ENCODE measurements at places on chromosomes 5 and 9.

DNA sequence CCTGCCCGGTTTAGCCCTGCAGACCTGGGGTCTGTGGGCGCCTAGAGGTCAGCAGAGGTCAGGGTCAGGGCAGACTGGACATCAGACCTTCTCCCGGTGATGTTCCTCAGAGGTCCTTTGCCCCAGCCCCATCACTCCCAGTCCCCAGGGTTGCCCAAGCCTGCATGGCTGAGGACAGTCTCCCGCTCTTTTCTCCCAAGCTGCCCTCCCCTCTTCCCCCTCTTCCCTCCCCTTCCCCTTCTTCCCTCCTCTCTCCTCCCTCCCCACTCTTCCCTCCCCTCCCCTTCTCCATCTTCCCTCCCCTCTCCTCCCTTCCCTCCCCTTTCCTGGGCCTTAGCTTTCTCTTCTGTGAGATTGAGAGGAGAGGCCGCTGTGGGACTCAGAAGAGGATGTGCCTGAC, 10.4 kb downstream of the LHX3 start:
- no peak for DNase-seq

- DNase-seq, result no peak
These were observed 332.8 kb upstream of the PTGER4 start for GRCh38 chr5:40346901-40347300.

GRCh38 chr5:160020266-160020770, 11.4 kb downstream of the TTC1 start:
- no peak for DNase-seq

GRCh38 chr9:87465816-87466215, 31.9 kb upstream of the DAPK1 start:
- no peak for DNase-seq

DNA sequence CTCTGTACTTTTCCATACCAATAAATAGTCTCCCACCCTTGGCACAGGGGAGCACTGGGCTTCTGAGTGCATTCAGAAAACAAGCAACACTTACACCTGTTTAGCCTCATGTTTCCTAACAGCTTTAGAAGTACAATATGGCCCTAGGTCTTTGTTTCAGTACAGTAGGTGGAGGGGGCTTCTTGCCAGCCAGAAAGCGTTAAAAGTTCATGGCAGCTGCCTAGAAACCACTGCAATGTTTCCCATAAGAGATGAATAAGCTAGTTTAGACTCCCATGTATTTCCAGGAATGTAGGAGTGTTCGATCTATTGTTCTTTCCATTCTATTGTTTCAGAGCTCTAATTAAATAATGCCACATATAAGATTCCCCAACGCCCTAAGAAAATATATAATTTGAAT, 444.8 kb downstream of the ARHGEF28 start:
- DNase-seq, result no peak

GRCh38 chr9:22279636-22280035, 167.0 kb upstream of the DMRTA1 start:
- no peak for DNase-seq

DNA sequence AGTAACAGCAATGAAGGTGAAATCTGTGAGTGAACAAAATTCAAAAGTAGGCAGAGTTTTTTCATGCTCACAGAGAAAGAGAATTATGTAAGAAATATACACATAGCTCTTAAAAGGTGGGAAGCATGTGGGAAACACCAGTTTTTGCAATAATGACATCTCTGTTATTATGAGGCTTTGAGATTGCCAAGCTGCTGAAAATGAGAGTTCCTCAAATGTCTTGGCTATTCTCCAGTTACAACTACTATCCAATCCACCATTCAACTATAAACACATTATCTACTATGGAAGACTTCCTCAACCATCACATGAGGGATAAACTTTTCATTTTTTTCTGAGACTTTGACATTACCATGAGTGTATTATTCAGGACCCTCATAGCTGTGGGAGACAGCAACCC, 420.8 kb upstream of the ACTBL2 start:
- no peak for DNase-seq

GRCh38 chr5:95606419-95606818, 13.5 kb upstream of the GPR150 start:
- no peak for DNase-seq

GRCh38 chr5:131589510-131590348, 45.3 kb downstream of the RAPGEF6 start:
- peak; percentile 73 for DNase-seq

GRCh38 chr9:19231126-19231903, 822 bp downstream of the DENND4C start:
- peak; percentile 50 for DNase-seq

DNA sequence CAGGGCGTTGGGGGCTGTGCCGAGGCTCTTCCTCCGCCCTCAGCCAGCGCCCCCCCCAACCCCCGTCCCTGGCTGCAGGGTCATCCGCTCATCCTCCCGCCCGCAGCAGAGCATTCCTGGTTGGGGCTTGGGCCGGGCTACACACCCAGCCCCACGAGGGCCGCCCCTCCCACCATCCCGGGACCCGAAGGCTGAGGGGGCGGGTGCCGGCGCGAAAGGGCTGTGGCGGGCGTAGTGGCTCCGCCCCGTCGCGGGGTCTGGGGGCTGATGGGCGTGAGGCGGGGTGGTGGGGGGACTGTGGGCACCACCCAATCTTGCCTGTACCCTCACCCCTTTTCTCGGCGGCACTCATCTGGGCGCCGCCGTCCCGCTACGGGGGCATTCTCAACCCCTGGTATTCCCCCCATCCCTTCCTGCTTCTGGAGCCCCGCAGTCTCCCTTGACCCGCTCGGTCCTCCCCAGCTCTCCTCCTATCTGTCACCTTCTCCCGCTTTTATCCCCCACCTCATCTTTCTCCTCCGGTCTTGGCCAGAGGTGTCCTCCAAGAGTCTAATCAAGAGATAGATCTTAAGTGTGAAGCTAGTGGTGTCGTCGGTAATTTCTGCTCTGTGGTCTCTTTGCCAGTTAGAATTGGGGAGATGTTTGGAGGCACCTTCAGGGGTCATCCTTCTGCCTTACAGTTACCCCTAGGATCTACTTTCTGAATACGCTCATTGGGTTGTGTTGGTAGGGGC, 1.6 kb downstream of the FER start:
- peak; percentile 52 for DNase-seq

DNA sequence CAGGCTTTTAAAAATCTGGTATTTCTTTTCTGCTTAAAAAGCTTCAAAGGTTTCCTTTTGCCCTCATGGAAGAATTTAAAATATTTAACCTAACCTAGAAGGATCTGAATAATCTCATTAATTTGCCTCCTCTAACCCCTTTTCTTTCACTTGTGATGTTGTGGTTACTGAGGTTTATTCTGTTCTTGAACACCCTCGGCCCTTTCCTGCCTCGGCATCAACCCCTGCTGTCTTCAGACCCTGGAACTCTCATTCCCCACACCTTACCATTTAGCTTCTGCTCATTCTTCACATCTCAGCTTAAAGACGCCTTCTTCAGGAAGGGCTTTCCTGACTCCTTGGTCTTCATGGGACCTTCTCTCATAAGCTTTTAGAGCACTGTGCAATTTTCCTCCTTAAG, 131.4 kb upstream of the MAN2A1 start:
- DNase-seq, result no peak

GRCh38 chr9:124723352-124723751, 47.8 kb downstream of the NR6A1 start:
- DNase-seq, result no peak

GRCh38 chr5:16639206-16639605, 22.4 kb upstream of the RETREG1 start:
- DNase-seq, result no peak

- DNase-seq, result peak; percentile 56
These were observed 4.7 kb upstream of the ISCA1 start for GRCh38 chr9:86287013-86287412.

GRCh38 chr5:24477958-24478357, 166.8 kb downstream of the CDH10 start:
- no peak for DNase-seq

DNA sequence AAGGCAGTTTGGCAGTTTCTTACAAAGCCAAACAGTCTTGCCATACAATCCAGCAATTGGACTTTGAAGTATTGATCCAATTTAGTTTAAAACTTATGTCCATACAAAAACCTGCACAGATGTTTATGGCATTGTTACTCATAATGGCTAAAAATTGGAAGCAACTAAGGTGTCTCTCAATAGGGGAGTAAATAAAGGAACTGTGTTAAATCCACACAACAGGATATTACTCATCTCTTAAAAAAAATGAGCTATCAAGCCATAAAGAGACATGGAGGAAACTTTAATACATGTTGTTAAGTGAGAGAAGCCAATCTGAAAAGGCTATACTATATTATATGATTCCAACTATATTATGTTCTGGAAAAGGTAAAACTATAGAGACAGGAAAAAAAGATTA, 313.6 kb upstream of the CD180 start:
- DNase-seq, result no peak

DNA sequence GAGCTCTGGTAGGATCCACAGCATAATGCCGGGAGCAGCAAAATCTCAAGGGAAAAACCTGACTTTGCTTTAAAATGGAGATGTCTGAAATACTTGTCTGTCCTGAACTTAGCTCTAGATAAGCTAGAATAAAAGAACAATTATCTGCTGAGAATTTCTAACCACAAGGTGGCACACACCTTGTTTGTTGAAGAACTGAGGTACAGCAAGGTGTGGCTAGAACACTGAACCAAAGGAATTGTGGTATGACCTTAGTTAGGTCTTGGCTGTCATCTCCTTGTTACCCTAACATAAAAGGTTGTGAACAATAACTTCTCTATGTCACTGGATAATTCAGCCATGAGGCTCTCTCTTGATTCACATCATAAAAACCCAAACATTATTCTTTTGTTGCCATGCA, 72.3 kb upstream of the ANXA1 start:
- DNase-seq, result no peak

DNA sequence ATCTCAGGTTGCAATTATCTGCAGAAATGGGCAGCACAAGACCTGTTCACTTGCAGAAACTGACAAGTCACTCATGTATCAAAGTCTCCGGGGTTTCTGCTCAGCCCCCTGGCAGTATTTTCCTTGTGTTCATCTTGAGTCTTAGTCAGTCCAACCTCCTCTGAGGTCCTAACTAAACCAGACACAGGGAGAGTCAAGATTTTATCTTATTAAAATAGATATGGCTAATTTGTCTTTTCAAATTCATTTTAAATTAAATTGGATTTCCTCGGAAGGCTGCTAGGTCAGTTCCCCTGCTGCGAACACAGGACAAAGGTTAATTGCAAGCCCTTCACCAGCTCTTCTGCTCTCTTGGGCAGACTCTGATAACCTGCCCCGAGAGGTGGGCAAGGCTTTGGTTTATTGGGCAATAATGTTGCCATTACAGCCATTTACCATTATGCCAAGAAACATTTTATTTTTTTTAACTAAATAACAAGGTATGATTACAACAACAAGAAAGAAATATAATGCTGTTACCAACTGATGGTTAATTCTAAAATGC, 103.5 kb downstream of the MAPKAP1 start:
- DNase-seq, result no peak

GRCh38 chr5:17304282-17304681, 86.9 kb downstream of the BASP1 start:
- no peak for DNase-seq

- DNase-seq, result no peak
These were observed 33.4 kb downstream of the DDX4 start for GRCh38 chr5:55771175-55771655.

DNA sequence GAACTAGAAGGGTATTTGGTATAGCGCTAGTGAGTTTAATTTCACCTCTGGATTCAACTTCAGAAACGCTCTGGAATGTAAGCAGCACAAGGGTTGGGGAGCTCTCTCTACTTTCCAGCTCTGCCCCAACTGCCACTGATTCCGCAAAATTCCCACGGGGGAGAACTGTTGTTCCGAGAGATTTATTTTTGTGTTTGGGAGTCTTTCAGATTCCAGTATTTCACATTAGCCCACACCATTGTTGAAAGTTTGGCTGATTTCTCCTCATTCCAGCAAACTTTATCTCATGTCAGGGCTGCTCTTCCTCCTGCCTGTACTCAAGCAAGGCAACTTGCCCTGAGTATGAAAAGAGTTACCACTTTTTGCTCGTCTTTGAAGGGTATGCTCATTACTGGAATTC, 198.5 kb upstream of the EGFLAM start:
- DNase-seq, result no peak

DNA sequence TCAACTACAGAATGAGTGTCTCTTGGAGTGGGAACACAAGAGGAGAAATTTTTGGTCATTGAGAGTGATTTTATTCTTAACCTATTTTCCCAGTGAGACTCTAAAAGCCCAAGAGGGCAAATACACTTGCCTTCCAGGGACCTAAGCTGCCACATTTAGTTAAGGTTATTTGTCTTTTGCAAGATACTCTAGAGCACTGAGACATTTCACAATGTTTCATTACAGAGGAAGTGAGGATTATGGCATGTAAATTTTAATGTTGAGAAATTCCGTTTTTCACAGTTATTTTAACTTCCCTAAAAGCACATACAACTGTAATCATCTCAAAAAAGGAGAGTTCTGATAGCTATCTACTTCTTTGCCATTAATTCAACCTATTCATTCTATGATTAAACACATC, 38.7 kb upstream of the RAB3C start:
- no peak for DNase-seq

- DNase-seq, result peak; percentile 80
These were observed 30.4 kb downstream of the JADE2 start for GRCh38 chr5:134555890-134556311.

DNA sequence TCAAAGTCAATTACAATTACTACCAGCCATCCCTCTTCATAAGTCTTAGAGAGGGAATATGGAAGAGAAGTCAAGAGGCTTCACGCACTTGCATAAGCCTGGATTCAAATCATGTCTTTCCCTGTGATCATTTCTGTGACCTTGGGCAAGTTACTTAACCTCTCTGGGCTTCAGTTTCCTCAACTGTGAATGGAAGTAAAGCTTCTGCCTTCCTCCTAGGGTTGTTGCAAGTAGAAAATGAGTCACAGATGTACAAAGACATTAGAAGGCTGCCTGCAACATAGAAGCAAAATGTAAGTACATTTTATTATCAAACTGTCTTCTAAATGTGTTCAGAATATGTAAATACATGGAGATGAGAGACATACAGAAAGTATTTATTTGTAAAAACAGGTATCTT, 42.3 kb upstream of the SEMA6A start:
- DNase-seq, result no peak

DNA sequence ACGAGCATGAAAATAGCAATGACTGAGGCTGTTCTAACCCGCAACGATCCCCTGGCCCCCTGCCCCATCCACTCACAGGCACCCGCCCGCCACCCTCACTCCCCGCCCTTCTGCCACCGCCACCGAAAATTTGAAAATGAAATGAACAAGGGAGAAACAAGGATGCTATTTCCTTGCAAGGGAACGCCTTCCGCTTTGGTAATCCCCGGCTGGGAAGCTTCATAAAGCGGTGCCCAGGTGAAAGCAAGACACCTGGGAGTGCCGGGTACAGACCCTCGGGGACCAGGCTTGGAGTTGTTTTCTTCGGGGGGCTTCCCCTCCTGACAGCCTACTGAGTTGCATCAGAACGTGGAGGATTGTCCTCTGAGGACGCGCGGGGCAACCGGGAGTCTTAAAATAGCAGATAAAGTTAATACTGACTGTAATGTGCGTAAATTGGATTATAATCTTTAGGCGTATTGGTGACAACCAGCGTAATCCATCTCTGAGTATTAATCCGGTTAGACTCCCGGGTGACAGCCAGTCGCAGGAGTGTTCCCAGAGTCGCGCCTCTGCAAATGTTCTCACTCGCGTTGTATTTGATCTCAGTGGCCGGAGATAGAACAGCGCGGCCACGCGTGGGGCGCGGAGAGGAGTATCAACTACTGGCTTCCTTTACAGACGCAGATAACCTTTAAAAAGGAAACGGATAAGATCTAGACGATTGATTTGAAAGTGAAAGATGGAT, 885 bp upstream of the MLLT3 start:
- DNase-seq, result no peak
